Activated CD8-positive, alpha-beta memory T cell treated with anti-CD3 and anti-CD28 coated beads for 1 hour (primary cell): ENCODE measurements at places on chromosomes 2 and 18.
A peak's percentile ranks its signal among the peaks of the same experiment; 100 is the strongest.

DNA sequence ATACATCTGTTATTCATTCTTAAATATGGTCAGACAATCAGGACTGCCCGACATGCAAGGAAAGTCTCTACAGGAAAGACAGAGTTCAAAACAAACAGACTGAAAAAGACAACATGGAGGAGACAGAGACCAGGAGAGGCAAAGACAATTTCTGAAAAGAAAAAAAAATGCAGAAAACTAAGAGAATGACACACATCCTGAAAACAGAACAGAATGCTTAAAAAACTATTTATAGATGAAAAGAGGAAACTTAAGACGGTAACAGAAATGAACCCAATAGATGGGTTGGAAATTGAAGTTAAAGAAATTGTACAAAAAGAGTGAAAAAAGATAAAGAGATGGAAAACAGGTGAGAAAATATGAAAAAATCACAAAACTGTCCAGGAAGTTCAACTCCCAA is 95.7 kb downstream of the BCL2 start:
- DNase-seq = no peak

DNA sequence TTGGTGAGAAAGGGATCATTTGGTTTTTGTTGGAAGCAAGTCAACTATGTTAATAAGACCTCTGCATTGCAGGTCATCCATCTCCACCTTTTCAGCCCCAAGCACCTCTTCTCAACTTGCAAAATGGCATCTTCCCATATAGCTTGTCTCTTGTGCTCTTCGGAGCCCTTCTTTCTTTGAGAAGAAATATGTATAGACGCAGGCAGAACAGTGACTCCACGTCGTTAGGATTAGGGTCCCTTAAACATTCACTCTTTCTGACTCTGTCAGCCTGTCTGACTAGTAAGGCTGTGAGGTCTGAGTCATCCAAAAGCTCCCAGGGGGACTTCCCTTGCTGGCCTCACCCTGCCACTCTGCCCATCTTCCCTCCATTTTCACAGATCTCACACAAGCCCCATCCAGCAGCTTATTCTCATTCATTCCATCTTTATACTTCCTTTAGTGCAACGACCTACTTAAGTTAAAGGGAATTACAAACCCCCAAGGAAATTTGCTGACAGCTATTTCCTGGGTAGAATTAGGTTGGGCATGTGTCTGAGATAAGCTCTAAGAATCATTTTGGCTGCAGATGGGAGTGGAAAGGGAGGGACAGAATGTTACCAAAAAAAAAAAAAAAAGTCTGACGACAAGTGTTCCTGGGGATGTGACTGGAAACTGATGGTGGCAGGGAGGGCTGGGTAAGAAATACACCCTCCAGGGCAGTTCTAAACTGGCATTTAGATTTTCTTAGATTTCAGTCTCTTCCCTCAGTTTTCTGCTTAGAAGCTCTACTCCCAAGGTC is 37.7 kb upstream of the MEX3C start:
- no peak for DNase-seq

GRCh38 chr2:170950221-170950761 is 21.2 kb downstream of the GORASP2 start:
- DNase-seq = no peak

DNA sequence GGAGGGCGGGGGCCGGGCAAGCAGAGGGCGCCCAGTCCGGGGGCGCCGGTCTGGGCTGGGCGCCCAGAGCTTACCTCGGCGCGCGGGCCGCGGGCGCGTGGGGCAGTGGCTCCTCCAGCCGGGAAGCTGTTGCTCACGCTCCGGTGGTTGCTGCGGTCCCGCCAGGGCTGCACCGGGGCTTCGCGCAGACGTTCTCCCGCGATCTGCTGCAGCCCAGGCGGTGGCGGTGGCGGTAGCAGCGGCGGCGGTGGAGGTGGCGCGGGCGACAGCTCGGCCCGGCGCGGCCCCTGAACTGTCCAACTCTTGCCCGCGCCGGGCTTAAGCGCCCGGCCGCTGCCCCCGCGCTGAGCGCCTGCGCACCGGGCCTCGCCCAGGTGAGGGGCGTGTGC is 391 bp downstream of the ZNF385B start:
- no peak for DNase-seq

DNA sequence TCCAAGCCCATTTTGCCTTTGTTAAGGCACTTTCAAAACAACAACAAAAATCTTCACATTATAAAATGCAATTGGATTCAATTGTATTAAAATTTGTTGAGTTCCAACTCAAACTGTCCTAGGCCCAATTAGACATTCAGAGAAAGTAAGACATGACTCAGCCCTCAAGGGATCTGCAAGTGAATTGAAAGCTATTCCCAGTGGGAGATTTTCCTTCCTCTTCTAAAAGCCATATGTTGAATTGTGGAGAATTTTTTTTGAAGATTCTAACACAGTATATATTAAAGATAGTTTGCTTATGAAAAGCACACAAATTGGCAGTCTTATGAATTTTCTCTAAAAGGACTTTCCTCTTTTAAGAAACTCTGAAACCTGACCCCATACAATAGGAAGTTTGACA is 268.0 kb upstream of the PARD3B start:
- no peak for DNase-seq

DNA sequence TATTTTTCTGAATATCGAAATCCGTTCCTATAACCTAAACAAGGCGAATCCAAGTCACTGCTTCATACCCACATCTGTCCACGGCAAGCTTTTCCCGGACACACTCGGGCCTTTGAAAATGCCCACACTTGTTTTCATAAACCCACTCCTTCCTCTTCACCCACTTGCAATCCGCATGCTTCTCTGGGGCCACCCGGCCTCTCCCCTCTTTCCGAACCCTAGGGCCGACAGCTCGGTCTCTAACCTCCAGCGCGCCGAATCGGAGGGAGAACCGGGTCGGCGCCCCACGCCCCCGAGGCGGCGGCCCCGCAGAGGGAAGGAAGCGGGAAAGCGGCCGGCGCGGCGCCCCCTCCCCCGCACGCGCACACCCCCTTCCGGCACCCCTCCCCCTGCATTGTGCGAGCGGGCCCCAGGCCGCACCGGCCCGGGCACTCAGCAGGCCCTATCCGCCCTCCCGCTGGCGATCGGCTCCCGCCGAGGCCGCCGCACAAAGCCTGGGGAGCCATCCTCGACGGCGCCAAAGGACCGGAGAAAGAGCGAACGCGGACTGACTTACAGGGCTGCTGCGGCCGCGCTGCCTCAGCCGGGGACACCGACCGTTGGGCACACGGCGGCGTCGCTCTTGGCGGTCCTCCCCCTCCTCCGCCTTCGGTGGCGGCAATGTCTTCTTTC is 467 bp downstream of the PUM2 start:
- no peak for DNase-seq

GRCh38 chr18:45580127-45580526 is 35.1 kb upstream of the SLC14A2 start:
- DNase-seq = no peak

DNA sequence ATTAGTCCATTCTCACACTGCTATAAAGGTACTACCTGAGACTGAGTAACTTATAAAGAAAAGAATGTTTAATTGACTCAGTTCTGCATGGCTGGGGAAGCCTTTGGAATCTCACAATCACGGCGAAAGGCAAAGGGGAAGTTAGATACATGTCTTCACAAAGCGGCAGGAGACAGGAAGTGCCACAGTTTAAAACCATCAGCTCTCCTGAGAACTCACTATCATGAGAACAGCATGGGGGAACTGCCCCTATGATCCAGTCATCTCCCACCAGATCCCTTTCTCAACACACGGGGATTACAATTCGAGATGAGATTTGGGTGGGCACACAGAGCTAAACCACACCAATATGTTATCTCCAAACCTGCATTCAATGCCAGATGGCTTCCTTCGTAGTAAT is 716.1 kb downstream of the DCC start:
- no peak for DNase-seq

GRCh38 chr2:239113171-239113570 is 265.3 kb downstream of the TWIST2 start:
- DNase-seq = no peak

DNA sequence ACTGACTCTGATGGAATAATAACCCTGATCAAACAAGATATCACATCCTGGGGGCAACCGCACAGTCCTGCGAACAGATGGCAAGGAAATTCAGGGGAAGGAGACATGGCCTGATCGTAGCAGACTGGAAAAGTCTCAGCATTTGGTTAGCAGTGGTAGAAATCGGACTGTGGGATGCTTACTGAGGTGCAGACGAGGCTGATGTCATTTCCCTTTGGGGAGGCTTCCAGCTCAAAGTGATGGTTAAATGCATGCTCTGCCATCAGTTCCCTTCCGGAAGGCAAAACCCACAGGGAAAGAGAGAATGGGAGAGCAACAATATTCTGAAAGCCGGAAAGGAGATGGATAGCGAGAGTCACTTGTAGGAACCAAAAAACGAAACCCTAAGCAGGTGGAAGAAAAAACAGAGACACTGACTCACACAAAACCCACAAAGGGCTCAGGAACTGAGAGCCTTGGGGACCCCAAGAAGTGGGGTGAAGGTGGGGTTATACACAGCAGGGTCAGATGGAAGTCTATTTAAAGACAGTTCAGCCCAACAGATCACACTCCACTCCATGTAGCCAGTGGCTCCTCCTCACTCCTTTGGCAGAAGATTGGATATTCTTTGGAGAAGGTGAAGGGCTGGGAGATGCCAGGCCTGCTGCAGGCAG is 93.1 kb downstream of the INPP5D start:
- no peak for DNase-seq

GRCh38 chr2:37427241-37427640 is 82.8 kb downstream of the QPCT start:
- no peak for DNase-seq

- peak; percentile 78 for DNase-seq
Observed at GRCh38 chr2:199979832-199980628, 24.6 kb downstream of the MAIP1 start.

DNA sequence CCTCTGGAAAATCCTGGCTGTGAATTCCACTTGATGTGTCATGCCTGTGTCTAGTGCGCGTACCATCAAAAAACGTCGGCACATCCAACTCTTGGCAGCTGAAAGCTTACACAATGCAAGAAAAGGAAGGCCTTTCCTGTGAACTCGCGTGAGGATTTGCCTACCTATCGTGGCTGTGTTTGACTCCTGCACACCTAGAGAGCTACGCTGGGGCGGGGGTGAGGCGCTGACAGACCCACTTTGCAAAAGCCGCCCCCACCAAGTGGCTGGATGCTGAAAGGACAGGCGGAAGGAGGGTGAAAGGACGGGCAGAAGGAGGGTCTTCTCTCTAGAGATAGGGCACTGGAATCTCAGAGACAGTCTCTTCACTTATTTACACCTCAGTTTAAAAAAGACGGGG is 270.1 kb downstream of the EIPR1 start:
- DNase-seq = no peak

DNA sequence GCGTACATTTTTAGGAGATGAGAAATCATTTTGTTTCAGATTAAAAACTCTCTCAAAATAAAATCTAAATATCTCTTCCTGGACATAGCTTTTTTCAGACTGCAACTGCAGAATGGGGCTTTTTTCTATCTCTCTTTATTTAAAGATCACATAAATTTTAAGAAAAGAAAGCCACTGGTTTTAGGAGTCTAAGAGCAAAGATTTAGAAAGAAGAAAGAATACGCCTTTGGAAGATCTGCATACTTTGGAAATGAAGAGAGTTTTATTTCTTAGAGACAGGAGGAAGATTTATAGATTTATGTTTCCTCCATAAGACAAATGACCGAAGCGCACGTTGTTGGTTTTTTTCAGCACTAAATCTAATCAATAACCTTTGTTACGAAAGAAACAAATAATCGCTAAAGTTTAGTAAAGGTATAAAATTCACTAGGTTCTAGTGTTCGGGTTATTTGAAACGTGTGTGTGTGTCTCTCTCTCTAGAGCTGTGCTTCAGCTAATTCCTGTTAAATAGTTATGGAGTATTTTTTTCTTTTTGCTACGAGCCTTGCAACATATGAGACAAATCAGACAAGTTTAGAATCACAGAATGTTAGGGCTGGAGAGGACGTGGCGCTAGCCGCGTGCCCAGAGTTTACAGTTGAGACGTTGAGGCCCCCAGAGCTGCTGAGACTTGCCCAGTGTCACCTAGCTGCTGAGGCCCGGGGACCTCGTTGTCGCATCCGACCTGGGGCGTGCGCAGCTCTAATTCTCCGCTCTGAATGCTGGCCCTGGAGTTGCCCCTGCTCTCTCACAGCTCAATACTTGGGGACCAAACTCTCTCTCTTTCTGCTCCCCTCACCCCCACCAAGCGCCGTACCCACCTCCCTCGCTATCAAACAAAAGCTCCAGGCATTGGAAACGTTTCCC is 69.9 kb downstream of the CTAGE1 start:
- no peak for DNase-seq

GRCh38 chr2:98476192-98476868 is 31.7 kb downstream of the INPP4A start:
- DNase-seq = no peak

DNA sequence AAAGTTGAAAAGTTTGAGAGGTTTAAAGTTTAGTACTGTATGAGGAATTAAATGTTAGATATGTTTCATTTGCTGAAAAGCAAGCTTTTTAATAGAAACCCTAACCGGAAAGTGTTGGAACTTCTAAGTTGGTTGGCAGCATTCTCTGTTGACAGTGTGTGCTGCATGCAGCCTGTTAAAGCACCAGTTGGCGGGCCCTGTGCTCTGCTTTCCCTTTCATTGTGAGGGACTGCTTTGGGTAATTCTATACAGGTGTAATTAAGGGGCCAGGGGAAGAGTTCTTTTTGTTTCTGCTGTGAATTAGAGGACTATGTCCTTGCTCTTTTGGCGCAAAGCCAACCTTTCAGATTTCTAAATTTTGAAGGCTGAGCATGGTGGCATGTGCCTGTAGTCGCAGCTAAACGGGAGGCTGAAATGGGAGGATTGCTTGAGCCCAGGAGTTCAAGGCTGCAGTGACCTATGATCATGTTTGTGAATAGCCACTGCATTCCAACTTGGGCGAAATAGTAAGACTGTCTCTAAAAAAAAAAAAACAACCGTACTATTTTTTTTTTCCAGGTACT is 20.1 kb downstream of the PLEKHB2 start:
- no peak for DNase-seq

GRCh38 chr2:239809391-239809790 is 215.8 kb downstream of the NDUFA10 start:
- DNase-seq = no peak

GRCh38 chr2:225683258-225683657 is 283.7 kb downstream of the NYAP2 start:
- no peak for DNase-seq

DNA sequence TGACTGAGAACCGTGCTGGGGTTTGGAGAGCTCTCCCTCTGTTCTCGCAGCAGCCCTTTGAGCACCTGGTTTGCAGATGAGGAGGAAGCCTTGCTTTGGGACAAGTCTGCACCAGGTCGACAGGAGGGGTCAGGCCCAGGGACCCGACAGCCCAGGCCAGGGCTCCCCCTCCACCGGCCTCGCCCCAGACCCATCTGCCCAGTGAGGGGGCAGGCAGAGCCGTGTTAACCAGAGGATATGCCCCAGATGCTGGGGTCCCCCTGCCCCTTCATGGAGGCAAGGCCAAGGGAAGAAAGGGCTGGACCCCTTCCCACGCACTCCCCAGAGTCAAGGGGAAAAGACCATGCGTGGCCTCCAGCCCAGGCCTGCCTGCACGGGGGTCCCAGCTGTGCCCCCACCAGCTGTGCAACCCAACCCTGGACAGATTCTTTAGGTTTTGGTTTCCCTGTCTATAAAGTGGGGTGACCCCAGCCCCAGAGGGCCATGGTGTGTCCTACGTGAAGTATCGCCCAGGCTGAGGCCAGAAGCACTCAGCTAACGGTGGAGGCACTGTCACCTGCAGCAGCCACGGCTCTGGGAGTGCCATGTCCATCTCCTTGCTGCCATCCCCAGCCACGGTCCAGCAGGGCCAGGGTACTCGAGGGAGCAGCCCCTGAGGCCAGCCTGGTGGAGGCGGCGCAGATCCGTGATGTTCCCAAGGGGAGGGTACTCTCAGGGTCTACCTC is 4.8 kb upstream of the SNED1 start:
- DNase-seq = no peak

GRCh38 chr2:7858624-7859023 is 823.2 kb upstream of the ID2 start:
- DNase-seq = no peak

- no peak for DNase-seq
Observed at GRCh38 chr2:216052420-216052819, 29.2 kb downstream of the PECR start.
